ENCODE measurements at places on chromosomes 3 and 15. TPM values are rescaled to one million over a fixed set of nuclear protein-coding genes. Genes with fewer than 3 reads are reported as not detected.

GRCh38 chr3:23271876-23272741, 69.0 kb downstream of the UBE2E2 start:
- no peak for DNase-seq

- DNase-seq = no peak
These were observed 112.5 kb downstream of the ADAMTS9 start for GRCh38 chr3:64575211-64575844.

DNA sequence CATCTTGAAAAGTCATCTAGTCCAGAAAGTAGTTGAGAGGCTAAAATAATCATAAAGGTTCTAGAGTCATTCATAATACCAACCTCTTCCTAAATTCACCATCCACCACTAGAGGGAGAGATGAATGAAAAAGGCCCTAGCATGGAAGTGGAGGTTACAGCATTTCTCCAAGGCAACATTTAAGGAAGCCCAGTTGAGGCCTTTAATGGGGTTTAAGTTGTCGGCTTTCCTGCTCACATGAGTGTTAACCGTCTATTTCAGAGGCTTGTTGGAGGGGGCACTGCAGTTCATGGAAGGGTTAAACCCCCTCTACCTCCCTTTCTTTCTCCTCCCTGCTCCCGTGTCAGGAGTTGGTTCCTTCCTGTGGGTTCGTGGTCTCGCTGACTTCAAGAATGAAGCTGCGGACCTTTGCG, 3.8 kb upstream of the SLCO3A1 start:
- DNase-seq = peak; percentile 28

- DNase-seq = peak; percentile 30
These were observed 524 bp upstream of the TOPBP1 start for GRCh38 chr3:133662278-133662651.

- DNase-seq = no peak
These were observed 20.1 kb downstream of the CADM2 start for GRCh38 chr3:84978843-84979242.

DNA sequence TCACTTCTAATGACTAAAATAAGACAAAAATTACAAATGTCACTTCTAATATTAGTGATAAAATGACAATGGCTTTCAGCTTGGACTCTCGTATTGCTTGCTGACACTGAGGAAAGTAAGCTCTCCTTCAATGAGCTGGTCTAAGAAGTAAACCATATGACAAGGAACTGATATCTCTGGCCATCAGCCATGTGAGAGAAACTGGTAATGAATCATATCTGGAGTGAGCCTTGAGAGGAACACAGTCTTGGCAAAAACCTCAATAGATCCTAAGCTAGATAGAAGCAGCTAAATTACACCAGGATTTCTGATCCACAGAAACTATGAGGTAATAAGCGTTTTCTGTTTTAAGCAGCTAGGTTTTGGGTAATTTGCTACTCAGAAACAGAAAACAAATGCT, 1575.1 kb downstream of the OTOL1 start:
- DNase-seq = no peak

DNA sequence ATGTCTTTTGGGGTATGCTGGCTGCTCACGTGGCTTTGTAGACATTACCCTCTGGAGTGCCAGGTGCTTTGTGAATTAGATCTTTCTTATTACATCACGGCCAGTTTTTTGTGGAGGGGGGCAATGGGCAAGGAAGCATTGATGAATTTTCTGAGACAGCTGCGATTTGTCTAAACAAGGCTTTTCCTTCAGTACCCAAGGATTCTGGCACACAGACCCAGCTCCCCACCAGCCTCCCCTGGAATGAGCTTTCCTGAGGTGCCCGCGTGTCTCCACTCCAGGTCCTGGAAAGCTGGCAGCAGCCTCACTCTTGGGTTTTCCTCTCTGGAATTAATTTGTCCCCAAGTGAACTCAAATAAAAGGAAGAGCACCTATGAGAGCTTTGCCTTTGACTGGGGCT, 157.6 kb upstream of the CTDSPL start:
- DNase-seq = no peak

DNA sequence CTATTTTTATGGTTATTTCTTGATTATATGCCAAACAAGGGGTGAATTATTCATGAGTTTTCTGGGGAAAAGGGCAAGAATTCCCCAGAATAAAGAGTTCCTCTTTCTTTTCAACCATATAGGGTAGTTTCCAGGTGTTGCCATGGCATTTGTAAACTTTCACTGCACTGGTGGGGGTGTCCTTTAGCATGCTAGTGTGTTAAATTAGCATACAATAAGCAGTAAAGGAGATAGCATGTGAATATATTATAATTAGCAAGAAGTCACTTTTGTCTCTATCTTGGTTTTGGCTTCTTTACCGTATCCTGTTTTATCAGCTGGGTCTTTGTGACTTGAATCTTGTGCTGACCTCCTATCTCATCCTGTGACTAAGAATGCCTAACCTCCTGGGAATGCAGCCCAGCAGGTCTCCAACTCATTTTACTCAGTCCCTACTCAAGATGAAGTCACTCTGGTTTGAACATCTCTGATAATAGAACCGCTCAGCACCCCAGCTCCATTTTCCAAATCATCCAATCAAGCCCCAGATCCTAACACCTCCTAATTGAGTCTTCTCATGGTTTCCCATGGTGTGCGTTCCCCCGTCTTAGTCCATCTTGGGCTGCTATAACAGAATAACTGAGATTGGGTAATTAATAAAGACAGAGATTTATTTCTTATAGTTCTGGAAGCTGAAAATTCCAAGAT, 3.4 kb upstream of the SELENOT start:
- no peak for DNase-seq

DNA sequence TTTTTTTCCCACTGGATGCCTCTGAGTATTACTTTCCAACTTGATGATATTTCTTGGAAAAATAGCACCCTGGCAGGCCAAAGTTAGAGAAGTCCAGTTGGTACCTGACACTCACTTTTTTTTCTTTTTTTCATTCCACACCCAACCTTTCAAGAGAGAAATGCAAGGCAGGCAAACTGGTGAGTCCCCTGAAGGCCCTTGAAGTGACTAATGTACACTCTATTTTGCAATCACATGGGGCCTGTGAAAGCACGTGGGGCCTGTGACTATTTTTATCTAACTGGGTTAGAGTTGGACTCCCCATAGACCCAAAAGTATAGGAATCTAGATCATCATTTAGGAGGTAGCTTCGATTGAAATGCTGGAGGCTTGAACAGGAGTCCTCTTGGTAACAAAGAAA, 316.7 kb downstream of the CHL1 start:
- DNase-seq = no peak

DNA sequence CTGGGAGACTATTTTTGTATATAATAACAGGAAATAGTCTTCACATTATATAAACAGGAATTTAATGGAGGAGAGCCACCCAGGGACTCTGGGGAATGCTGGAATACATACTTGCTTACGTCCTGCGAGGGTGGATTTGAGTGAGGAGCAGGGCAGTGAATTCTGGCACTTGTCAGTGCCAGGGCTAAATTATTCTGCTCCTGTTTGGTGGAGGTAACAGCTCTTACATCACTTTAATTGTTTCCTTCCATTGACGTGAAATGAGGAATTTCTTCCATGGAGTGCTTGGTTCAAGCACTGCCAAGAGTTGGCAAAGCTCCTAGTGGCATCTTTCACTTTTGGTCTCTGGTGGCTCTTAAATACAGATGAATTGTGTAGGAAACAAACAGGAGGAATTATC, 94.1 kb upstream of the GOLGA8J start:
- no peak for DNase-seq

Gene AP3B2
- total RNA-seq = not detected

Gene HAPLN3
- 86.1 TPM for total RNA-seq

Gene CCDC51
- 11.6 TPM for total RNA-seq

Gene CA12
- total RNA-seq = not detected

Gene PSMA4
- 259 TPM for total RNA-seq

Gene CLEC3B
- 0.37 TPM for total RNA-seq

Gene TIMP4
- total RNA-seq = not detected

Gene RBPMS2
- 0.10 TPM for total RNA-seq

Gene GOLGA8T
- not detected for total RNA-seq

Measured in activated CD4-positive, alpha-beta T cell treated with anti-CD3 and anti-CD28 coated beads, Interleukin-2, amount 10 ng/mL, durations not matched to agents 7 days and 5 days (primary cell).